ENCODE measurements at places on chromosomes 2 and 18.

DNA sequence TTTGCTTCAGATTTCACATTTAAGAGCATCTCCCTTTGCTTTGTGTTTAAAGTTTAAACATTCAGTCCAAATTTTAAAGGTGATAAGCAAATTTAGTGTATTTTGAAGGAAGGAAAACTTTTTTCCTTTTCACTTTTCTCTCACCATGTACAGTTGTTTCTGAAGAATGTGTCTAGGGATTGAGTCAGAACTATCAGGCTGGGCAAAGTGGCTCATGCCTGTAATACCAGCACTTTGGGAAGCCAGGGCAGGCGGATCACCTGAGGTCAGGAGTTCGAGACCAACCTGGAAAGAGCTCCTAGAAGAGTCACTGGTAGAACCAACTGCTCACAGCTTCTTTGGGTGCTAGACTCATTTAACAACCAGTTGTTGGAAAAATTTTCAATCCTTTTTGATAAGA, 327.0 kb upstream of the THUMPD2 start:
- no peak for DNase-seq

DNA sequence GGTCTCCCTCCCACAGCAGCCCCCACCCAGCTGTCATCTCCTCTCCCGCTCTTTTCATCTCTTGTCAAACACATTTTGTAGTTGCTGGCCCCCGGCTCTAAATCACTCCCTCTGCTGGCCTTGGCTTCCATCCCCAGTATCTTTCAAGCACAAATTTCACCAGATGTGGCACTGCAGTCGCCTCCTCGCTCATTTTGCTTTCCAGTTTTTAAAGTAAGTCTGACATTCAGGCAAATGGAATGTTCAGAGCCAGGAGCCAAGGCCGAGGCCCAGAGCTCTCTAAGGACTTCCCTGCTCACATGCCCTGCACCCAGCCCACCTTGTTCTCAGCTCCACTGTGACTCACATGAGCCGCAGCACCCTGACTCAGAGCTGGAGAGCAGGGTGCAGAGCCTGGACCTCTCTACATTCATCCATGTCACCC, 158.4 kb downstream of the GALNT14 start:
- DNase-seq, result peak; percentile 88

DNA sequence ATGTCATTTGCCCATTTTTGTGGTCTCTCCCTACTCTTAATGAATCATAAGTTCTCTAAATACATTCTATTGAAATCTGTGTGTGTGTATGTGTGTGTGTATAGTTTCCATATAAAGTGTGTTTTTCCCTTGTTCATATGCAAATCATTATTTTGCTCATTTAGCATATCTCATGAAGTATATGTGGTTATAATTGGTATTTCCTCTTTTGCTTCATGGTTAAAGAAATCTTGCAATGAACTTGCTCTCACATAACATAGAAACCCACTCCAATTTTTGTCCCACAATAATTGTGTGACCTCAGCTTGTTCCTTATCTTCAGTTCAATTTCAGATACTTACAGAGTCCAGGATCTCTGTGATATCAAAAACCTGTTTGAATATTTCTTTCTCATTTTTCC, 1.2 kb downstream of the CPO start:
- no peak for DNase-seq

DNA sequence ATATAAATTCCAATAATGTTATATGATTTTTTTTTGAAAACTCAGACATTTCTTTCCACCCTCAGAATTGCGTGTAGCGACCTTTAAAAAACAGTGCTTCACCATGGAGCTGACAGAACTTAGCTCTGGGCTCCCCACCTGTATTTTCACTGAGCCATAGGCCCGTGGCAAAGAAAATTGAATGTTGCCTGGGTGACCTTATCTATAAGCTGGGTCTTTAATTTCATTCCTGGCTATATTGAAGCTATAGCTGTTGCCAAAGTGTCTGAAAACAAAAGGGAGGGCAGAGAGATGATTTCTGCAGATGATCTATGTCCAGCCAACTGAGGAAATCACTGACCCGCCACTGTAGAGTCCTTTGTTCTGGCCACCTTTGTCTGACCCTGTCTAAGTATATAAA, 411.7 kb downstream of the PTPRM start:
- no peak for DNase-seq

GRCh38 chr2:208112969-208113368, 11.4 kb downstream of the CRYGD start:
- no peak for DNase-seq

GRCh38 chr2:147760984-147761383, 83.8 kb upstream of the ACVR2A start:
- no peak for DNase-seq

- no peak for DNase-seq
Observed at GRCh38 chr2:44075541-44075940, 79.8 kb upstream of the LRPPRC start.

GRCh38 chr2:88950010-88950409, 258.5 kb downstream of the RPIA start:
- DNase-seq, result no peak

DNA sequence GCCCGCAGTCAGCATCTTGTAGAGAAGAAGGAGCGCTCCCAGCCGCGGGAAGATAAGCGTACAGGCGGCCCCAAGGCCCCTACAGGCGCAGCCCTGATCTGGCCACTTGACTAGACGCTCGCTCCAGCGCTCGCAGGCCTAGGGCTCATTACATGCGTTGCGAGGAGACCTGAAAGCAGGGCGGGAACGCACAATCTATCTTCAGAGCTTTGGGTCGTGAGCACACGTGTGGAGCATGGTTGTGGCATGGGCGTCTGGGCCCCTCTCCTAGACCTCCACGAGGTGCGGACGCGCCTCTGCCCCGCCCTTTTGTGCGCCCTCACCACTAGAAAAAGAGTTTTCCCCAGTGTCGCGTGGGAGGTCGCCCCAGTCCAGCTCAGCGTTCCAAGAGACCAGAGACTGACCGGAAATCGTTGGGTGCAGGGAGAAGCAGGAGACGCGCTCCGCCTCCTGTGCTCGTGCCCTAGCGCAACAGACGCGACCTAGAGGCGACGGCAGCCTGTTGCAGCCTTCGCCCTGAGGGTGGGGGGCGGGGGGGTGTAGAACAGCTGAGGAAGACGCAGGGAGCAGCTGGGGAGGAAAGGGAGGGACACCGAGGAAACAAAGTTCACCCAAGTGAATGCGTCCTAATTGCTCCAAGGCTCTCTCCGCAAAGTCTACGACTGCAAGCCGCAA, 12.6 kb downstream of the NR4A2 start:
- no peak for DNase-seq

- DNase-seq, result peak; percentile 32
Observed at GRCh38 chr2:24421668-24422067, 61.3 kb upstream of the ITSN2 start.

GRCh38 chr2:229249536-229249935, 21.6 kb downstream of the PID1 start:
- DNase-seq, result no peak

- no peak for DNase-seq
Observed at GRCh38 chr2:85754313-85755095, 713 bp downstream of the ATOH8 start.

DNA sequence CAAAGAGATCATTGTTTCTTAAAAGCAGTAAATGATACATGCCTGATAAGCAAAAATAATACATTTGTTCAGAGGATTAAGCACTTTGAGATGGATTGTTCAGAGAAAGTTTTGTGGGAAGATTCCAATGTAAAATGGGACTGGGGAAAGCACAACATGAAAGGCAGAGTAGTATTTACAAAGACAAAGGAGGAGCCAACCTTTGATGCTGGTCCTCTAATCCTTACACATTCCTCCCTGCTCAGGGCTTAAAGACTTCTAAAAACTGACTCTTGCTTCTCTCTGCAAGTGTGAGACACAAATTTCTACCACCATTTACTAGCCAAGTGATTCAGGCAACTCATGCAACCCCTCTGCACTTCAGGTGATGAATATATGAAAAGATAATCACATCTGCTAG, 47.2 kb upstream of the REG3G start:
- no peak for DNase-seq

- DNase-seq, result no peak
Observed at GRCh38 chr2:81324046-81324445, 1019.5 kb upstream of the LRRTM1 start.

DNA sequence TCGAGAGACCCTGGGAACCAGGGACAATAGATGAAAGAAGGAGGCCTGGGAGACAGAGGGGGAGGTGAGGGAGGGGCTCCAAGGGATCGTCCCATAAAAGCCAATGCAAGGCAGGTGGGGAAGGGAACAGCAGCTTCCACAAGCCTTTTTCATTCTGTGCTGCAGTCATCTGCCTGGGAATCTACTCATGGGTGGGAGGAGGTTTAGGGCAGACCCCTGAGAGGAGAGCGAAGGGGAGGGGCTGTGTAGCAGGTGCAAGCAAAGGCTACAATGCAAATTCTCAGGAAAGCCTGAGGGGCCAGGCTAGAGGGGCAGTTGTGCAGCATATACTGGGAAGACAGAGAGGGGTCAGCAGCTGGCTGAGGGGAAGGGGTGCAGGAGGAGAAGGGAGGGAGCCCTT, 135.4 kb downstream of the SETBP1 start:
- no peak for DNase-seq

GRCh38 chr2:102051692-102052277, 60.0 kb downstream of the IL1R2 start:
- DNase-seq, result peak; percentile 65

- no peak for DNase-seq
Observed at GRCh38 chr2:149536649-149537048, 50.9 kb downstream of the MMADHC start.

- no peak for DNase-seq
Observed at GRCh38 chr18:62505669-62506494, 16.9 kb upstream of the ZCCHC2 start.

DNA sequence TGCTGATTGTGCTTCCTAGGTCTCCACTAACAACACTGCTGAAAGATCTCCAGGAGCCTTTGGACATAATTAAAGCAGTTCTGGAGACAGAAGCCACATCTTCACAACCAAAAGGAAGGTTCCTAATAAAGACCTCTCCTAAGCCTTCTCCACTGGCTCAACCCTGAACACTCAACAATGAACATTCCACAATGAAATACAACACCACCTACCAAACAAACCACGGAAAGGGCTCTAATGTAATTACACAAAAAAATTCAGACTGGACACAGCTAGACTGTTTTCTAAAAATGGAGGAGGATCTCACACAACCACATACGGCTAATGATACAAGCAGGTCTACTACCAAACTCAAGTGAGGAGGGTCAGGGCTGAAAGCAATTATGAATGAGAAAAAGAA, 43.6 kb downstream of the NOL10 start:
- no peak for DNase-seq

- DNase-seq, result no peak
Observed at GRCh38 chr2:28048341-28048740, 157.8 kb downstream of the BABAM2 start.

GRCh38 chr2:146370826-146371225, 1474.0 kb upstream of the ACVR2A start:
- peak; percentile 17 for DNase-seq

GRCh38 chr2:195509551-195509950, 147.5 kb upstream of the SLC39A10 start:
- DNase-seq, result no peak

- no peak for DNase-seq
Observed at GRCh38 chr2:3712831-3713503, 9.6 kb downstream of the DCDC2C start.

GRCh38 chr2:216603884-216604245, 29.4 kb upstream of the IGFBP2 start:
- no peak for DNase-seq

- DNase-seq, result no peak
Observed at GRCh38 chr2:105450471-105450870, 51.6 kb upstream of the FHL2 start.

All from urothelium cell line (cell line).